ENCODE measurements at places on chromosomes 11 and 22. TPM values are rescaled to one million over a fixed set of nuclear protein-coding genes. Genes with fewer than 3 reads are reported as not detected.

- DNase-seq: no peak
Observed at GRCh38 chr11:117011541-117011898, 86.7 kb downstream of the SIK3 start.

DNA sequence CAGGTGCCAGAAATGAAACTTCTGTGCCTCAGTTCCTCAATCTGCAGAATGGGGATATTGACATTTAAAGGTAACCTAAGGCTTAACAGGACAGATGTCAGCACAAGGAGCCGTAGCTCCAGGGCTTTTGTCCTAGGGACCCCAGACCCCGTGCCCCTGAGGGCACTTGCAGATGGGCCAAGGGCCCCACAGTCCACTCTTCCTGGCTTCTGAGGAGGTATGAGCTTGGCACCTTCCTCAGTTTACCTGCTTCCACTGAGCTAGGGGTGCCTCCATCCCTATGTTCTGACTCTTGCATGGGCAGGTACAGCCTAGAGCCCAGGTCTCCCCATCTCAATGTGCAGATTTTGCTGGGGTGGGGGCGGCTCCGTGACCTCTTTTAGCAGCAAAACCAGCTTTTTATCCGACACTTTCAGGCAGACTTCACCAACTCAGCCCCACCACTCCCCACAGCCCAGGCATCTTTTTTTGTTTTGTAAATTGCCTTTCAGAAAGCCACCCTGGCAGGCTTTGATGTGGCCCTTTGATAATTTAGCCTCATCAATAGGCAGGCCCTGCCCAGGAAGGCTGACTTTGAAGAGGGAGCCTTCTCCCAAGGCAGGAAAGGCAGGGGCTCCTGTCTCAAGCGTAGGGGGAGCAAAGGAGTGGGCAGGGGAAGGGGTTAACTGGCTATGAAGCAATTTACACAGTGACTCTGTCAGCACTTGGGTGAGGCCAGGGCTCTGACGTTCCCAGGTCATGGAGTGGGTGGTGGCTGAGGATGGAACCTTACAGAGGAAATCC lies 23.7 kb upstream of the FGF3 start:
- peak; percentile 50 for DNase-seq

DNA sequence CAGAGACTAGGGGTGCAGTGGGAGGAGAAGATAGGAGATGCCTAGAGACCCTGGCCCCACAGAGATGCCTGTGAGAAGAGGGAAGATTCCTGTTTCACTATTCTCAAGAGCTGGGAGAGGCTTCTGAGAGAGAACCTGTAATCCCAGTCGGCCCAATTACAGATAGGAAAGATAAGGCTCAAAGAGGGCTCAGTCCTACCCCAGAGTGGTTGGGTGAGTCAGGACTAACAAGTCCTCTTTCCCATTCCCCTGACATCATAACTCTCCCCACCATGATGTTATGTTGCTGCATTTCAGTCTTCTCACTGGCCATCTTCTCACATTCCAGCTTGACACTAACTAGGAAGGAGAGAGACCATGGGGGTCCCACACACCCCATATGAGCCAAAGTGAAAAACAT lies 17.9 kb downstream of the ARHGEF12 start:
- no peak for DNase-seq

GRCh38 chr11:6746086-6746618 lies 25.6 kb downstream of the OR2AG2 start:
- DNase-seq: no peak

- no peak for DNase-seq
Observed at GRCh38 chr11:128375961-128376360, 211.4 kb downstream of the ETS1 start.

DNA sequence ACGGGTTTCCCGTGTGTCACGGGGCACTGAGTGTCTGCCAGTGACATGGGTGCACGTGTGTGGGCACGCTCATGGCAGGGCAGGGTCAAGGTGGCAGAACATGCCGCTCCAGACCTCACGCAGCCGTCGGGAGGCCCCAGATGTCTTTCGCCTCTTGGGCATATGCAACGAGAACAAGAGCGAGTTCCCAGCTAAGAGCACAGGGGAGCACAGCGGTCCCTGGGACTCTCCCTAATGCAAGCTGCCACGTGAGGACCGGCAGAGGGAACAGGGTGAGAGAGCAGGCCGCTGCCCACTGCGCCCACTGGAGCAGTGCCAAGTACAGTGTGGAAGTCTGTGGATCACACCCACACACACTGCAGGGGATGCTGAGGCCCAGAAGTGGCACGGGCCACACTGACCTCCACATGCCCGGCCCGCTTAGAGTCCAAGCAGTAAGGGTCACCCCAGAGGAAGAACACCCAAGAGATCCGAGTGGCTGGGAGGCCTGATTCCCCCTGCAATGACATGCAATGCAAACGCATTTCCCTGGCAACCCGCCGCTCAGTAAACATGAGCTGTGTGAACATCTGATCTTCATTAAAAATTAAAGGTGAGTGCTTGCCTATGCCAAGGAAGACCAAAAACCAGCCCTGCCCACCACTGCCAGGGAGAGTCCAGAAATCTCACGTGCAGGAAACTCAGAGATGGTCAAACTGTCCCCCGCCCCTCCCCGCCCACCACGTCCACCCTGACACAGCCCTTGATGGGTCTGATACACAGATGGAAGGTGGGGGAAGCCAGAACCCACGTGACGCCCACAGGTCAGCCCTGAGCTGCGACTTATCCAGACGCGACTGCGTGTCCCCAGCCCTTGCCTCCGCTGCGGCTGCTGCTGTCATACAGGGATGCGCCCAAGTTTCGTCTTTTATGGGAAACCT lies 11.7 kb downstream of the CERK start:
- no peak for DNase-seq

DNA sequence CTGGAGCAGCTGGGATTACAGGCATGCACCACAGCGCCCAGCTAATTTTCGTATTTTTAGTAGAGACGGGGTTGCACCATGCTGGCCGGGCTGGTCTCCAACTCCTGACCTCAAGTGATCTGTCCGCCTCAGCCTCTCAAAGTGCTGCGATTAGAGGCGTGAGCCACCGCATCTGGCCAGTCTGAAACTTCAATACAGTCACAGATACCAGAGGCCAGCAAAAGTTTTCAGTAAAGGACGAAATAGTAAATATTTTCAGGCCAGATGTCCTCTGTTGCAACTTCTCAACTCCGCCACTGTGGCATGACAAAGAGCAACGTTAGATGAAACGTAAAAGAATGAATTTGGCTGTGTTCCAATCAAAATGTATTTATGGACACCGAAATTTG lies 403.6 kb downstream of the MN1 start:
- no peak for DNase-seq

Gene C1QTNF4
- 5.2 TPM for polyA plus RNA-seq

Gene CARNS1
- polyA plus RNA-seq: 0.52 TPM

Gene OR52E6
- not detected for polyA plus RNA-seq

Data from GM23338 (cell line).